ENCODE measurements at places on chromosomes 7 and 10. TPM values are rescaled to one million over a fixed set of nuclear protein-coding genes. Genes with fewer than 3 reads are reported as not detected.
A peak's percentile ranks its signal among the peaks of the same experiment; 100 is the strongest.

DNA sequence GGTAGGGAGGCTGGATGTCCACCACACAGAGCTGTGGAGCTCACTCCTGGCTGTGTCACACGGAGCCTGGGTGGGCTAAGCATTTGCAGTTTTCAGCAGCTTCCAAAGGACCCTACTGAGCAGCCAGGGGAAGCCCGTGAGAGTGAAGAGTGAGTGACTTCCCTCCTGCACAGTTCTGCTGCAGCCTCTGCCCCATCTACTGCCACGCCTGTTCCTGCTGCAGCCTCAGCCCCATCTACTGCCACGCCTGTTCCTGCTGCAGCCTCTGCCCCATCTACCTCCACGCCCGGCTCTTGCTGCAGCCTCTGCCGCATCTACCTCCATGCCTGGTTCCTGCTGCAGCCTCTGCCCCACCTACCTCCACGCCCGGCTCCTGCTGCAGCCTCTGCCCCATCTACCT is 12.2 kb downstream of the ADAM8 start:
- peak; percentile 48 for DNase-seq

GRCh38 chr7:8963722-8964121 is 530.3 kb downstream of the NXPH1 start:
- DNase-seq = no peak

DNA sequence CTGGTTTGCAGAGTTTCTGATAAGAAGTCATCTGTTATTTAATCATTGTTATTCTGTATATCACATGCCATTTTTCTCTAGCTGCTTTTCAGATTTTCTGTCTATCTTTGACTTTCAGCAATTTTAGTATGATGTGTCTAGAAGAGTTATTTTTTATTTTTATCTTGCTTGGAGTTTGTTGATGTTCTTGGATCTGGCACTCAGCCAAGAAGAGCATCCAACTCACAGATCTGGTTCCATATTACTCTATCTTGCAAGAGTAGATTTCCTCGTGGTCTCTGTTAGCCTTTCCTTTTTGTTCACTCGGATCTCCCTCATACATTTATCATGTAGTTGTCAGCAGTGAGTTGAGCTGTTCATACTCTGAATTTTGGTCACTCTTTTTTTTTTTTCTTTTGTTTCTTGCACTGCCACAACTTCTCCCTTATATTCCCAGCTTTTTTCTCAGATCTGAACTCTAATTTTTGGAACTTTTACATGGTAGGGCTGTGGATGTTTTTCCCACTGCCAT is 54.8 kb upstream of the CALCR start:
- DNase-seq = no peak

DNA sequence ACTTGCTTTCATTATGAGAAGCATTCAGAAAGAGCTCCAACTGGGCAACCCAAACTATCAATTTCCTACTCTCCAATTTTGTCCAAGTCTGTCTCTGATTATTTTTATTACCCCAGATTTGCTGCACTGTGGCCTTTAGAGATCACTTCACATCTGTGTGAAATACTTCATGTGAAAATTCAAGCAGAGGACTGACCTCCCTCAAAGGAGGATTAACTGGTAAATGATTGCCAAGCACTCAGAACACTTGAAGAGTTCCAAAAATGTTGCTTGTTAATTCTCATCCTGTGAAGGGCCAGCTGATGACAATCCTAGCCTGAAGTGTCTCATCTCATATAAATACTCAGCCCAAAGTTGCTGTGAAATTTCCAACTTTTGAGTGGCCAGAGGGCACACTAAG is 182.8 kb upstream of the DGKB start:
- no peak for DNase-seq

DNA sequence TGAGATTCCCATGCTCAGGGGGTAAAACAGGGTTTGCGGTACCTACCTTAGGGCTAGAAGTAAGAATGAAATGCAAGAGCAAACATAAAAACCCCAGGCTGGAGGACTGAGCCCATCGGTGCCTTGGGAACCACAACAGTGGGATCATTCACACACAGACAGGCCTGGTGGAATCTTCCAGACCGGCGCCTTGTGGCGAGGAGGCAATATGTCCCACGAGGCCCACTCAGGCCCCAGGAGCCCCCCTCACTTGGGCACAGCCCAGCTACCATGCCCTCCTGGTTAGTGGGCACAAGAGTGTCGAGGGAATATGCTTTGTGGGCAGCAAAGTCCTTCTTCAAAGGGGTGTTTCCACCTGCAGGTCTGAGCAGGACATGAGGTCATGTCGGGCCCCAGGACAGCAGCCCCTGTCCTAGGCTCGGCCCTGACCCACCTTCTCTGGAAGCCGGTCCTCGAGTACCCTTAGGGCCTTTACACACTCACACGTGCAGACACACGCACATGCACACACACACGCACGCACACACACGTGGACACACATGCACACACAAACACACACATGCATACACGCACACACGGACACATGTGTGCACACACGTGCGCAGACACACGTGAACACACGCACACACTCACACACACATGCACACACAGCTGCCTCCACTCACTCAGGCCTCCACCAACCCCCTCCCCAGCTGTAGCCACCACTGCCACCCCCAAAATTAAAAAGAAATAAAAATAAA is 51.5 kb upstream of the MYL10 start:
- no peak for DNase-seq

DNA sequence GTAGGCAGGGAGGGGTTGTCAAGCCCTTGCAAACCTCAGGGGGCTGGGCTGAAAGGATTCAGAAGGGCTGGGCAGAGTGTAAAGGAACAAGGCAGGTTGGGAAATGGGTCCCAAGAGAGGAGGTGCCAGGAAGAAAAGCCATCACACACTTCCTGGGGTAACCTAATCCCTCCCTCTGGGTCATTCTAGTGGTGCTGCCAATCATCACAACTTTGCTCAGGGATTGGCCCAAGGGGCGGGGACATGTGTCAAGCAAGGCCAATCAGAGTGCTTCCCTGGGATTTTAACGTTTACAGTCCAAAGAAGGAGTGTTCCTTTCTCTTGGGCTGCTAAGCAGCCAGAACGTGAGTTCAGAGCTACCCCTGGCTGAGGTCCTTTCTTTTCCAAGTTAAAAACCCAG is 57.1 kb upstream of the NPTX2 start:
- DNase-seq = no peak

DNA sequence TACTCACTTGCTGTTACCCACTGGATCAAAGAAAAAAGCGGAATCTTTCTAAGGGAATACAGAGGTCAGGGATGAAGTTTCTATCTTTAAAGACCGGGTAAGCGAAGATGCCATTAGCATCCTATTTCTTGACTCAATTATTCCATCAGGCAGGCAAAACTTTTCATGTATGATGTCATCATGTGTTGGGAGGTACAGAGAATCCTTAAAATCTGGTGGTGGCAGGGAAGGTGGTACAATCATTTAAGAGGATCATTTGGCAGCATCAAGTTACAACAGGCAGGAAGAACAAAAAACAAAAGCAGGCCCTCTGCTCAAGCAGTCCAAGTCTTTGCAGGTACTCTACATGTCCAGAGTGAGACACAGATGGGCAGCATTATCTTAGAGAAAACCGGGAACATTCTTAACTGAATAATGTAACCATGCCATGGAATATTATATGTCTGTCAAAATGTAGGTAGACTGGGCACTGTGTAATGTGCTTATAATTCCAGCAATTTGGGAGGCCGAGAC is 3.8 kb downstream of the URGCP start:
- DNase-seq = no peak

DNA sequence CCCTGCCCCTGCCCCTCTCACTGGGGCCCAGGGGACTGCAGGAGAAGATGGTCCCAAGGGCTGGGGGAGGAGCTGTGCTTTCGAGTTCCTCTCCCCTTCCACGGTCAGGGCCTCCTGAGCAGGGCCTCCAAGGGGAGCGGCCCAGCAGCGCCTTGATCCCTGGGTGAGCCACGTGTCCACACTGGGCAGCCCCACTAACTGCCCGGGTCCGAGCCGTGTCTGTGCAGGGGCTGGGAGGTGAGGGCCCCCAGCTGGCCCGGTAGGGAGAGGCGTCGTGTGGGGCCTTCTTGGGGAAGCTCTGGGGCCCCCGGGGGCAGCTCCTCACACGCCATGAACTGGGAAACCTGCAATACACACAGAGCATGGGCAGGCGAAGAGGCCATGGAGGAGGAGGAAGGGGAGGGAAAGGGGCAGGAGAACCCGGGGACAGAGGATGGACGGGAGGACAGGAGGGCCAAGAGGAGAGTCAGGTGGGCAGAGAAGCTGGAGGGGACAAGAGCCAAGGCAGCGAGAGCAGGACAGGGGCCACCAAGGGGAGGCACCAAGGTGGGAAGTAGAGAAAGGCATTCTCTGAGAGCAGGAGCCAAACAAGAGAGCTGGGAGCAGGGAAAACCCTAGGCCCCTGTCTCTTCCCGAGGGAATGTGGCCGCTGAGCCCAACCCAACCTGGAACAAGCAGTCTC is 32.8 kb downstream of the KCNH2 start:
- no peak for DNase-seq

GRCh38 chr10:100735337-100736143 is 9.8 kb upstream of the PAX2 start:
- no peak for DNase-seq

DNA sequence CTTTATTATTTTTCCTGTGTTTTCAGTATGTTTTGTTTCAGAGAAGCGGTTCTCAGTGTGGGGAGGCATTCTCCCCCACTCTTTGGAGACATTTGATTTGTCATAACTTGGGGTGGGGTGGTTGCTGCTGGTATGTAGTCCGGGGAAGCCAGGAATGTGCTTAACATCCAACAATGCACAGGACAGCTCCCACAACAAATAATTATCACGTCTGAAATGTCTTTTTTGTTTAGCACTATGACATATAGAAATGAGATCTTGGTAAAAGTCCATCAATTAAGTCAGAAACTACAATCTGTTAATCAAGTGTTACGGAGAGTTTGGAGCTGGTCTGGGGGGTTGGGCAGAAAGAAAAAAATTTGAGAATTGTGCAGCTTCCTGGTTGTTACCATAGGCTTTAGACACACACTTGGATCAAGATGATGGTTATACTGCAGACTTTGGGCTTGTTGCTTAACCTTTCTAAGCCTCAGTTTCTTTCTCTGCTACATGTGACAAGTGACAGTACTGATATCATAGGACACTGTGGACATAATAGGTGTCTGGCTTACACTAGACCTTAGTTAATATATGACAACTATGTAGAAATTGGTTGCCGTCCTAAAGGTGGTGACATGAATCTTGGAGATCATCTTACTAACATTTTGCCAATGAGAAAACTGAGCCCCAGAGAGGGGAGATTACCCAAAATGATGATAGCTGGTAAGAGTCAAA is 113.7 kb downstream of the LRMDA start:
- no peak for DNase-seq

GRCh38 chr10:100046021-100046486 is 35.6 kb downstream of the CPN1 start:
- DNase-seq = peak; percentile 87

DNA sequence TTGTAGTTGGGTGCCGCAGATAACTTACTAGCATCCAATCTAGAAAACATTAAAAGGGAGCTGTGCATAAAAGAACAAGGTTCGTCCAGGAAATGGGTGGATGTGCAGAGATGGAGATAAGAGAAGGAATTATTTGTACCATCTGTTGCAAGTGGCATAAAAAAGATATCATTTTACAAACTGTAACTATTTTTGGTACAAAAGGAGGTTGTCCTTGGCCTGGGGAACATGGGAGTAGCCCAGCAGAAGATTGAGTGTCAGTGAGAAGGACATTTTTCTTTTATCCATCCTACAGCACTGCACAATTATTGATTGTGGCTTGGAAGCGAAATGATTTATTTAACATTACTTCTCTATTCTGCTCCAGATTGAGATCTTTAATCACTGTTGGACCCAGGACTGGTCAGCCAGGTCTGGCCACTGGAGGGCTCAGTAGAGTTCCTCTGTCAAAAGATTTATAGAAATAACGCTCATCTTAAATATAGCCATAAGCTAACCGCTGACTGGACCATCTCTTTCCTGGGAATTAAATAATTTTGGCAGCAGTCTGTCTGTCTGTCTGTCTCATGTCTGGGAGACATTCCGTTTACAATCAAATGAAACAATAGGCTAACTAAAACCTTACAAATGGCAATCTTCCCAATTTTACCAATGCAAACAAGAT is 254.1 kb downstream of the KIAA1217 start:
- no peak for DNase-seq

DNA sequence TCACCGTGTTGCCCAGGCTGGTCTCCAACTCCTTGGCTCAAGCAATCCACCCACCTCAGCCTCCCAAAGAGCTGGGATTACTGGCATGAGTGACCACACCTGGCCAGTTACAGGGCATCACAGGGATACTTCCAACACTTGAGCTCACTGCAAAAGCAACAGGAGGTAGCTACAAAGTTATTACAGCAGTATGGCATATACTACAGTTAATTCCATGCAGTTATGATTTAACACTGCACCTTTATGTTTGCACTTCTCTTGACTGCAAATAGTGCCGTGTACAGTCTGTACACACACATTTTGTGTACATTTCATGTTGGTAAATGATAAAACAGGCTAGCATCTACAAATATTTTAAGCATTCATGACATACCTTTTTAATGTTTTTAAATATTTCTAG is 21.3 kb downstream of the SRPK2 start:
- DNase-seq = no peak

- no peak for DNase-seq
Observed at GRCh38 chr7:107982918-107983389, 20.0 kb downstream of the LAMB1 start.

- no peak for DNase-seq
Observed at GRCh38 chr7:154911862-154912455, 91.0 kb downstream of the PAXIP1 start.

CXCL12 gene
- not detected for total RNA-seq

PRTFDC1 gene
- 0.36 TPM for total RNA-seq

METTL2B gene
- 42.2 TPM for total RNA-seq

NPFFR1 gene
- total RNA-seq = 0.02 TPM

CHAT gene
- not detected for total RNA-seq

GTF2IRD2 gene
- 2.8 TPM for total RNA-seq

LOXL4 gene
- total RNA-seq = not detected

MPP7 gene
- 12.8 TPM for total RNA-seq

UTF1 gene
- not detected for total RNA-seq

GSTO2 gene
- 2.6 TPM for total RNA-seq

TEX47 gene
- total RNA-seq = not detected

BAMBI gene
- total RNA-seq = 0.33 TPM
